ENCODE measurements at places on chromosomes 7 and 10.
A peak's percentile ranks its signal among the peaks of the same experiment; 100 is the strongest.

GRCh38 chr7:76225379-76225778 lies 23.7 kb downstream of the SRRM3 start:
- no peak for DNase-seq

DNA sequence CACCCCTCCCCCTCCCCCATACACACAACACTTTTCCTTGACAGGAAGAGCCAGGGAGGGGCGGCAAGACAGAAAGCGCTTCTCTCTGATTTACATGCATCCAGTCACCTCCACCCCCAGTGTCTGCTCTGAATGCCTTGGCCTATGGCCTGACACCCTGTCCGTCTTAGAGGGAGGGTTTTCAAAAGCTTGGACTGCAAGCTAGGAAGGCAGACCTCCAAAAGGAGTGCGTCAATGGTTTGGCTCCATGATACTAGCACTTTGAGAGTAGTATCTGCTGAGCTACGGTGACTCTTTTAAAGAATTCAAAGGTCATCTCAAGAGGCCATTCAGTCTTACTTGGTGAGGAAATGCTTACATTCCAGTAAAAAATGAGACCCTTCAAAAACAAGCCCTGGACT lies 20.3 kb upstream of the PAX2 start:
- DNase-seq: no peak

GRCh38 chr7:36227223-36227622 lies 74.2 kb downstream of the EEPD1 start:
- DNase-seq: no peak

DNA sequence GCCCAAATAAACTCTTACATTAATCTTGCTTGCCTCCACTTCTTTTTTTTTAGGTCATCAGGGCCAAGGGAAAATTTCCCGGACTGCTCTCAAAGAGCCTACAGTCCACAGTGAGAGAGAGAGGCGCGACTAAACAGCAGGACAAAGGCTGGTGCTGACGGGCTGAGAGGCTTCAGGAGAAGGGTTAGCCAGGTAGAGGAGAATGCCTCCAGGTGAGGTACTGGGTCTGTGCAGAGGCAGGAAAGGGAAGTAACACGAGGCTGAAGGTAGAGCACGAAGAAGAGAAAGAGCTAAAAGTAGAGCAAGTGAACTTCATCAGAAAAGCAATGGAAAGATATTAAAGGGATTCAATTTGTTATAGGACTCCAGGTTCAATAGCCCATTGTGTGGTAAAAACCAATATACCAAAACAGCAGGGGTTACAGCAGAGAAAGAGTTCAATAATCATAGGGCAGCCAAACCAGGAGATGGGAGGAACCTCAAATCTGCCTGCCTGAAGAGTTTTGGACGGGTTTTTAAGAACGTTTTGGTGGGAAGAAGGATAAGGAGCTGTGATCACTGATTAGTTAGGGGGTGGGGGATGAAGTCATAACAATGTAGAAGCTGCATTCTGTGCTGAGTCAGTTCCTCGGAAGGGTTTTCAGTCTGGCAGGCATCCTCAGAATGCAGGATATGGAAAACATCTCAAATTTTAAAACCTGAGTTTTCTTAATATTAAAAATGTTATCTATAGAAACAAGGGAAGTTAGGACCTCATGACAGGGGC lies 171.5 kb downstream of the AKR1D1 start:
- DNase-seq: no peak

GRCh38 chr7:15042285-15043065 lies 139.9 kb upstream of the DGKB start:
- no peak for DNase-seq

- DNase-seq: peak; percentile 47
Observed at GRCh38 chr7:129169171-129169671, 19.2 kb upstream of the SMO start.

- DNase-seq: no peak
Observed at GRCh38 chr7:41006306-41006995, 696.4 kb downstream of the INHBA start.

- DNase-seq: no peak
Observed at GRCh38 chr10:71573562-71574518, 145.7 kb downstream of the C10orf105 start.

GRCh38 chr10:70602665-70603448 lies at the start of gene PRF1:
TSS of gene PRF1 (minus strand) at chr10:70602741. CDS start at chr10:70600902, 1,839 bp downstream.
- DNase-seq: no peak

DNA sequence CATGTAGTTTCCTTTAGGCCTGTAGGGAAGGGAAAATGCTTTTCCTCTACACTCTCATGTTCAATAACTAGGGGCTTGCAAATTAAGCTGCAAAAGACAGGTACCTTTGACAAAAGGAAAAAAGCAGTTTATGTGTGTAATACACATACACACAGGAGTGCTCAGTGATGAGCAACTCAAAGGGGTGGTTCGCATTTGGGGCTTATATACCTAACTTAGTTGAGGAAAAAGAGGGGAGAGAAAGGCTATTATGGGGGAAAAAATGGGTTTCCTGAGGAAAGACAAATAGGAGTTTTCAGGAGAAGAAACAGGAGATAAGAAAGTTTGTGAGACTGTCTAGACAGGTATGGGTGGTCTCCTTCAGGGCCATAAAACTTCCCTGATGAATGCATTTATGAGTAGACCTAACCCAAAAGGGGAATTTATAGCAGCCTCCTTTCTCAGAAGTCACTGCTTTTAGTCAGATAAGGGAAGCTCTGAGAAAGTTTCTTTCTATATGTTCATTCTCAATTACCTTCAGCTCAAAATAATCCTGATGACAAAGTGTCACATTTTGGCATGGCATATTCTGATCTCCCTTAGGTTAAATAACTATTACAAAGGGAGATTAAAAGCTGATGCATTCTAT lies 55.2 kb upstream of the EZH2 start:
- DNase-seq: no peak

- DNase-seq: no peak
Observed at GRCh38 chr10:29981510-29981909, 77.9 kb downstream of the JCAD start.

- DNase-seq: peak; percentile 87
Observed at GRCh38 chr7:65750511-65751344, 122.1 kb upstream of the VKORC1L1 start.

GRCh38 chr10:77297393-77297739 lies 340.2 kb downstream of the KCNMA1 start:
- no peak for DNase-seq
